ENCODE measurements at places on chromosomes 3 and 15.

GRCh38 chr3:170423001-170423615 is 4.4 kb downstream of the CLDN11 start:
- DNase-seq, result no peak

DNA sequence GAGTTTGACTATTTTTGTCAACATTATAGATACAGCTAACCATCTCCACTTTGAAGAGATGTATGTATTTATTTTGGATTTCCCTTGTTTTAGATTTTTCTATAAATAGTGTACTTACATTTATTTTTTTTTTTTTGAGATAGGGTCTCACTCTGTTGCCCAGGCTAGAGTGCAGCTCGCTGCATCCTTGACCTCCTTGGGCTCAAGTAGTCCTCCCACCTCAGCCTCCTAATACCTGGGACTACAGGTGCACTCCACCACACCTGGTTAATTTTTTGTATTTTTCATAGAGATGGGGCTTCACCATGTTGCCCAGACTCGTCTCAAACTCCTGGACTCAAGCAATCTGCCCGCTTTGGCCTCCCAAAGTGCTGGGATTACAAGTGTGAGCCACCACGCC is 55.3 kb upstream of the TRPM1 start:
- no peak for DNase-seq

- DNase-seq, result no peak
Measured at GRCh38 chr15:68778876-68779275, 41.8 kb downstream of the ANP32A start.

DNA sequence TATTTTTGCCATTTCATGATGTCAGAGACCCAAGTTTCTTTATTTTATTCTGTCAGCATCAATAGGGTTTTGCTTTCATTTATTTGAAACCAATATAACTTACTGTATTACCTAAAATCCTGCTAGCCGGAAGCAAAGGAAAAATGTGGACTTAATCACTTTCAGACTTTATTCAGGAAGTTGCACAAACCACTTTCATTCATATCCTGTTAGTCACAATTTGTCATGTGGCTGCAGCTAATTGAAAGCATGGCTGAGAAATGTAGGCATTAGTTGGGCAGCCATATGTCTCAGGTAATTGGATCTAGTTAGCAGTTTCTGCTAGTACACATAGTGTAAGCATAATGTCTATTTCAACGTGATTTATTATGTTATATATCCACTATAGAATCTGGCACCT is 462.3 kb upstream of the SGO1 start:
- peak; percentile 67 for DNase-seq

DNA sequence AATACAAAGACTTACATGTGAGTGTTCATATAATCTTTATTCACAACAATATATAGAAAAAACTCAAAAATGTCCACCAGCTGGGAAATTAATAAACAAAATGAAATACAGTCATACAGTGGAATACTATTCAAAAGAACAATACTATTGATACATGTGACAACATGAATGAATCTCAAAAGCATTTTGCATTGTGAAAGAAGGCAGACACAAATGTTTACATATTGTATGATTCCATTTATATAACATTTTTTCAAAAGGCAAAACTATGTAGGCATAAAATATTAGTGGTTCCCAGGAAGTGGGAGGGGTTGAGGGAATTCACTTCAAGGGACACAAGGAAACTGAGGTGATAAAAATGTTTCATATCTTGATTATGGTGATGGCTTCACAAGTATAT is 303.2 kb downstream of the CTNNB1 start:
- DNase-seq, result no peak

DNA sequence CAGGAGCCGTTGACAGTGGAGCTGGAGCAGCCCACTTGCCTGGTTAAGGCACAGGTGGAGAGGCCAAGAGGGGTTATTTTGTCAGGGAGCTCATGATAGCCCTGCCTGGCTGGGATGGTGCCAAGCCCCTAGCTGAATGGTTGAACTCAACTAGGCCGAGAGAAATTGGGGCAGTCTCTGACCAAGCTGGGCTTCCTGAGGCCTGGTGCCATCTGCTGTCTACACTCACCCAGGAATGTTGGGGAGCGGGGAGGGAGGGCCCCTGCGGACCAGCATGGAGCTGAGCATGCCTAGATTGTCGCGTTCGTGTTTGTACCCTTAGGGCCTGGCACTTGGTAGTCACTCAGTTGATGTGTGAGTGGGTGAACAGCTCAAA is 1.2 kb downstream of the BRPF1 start:
- DNase-seq, result peak; percentile 19

DNA sequence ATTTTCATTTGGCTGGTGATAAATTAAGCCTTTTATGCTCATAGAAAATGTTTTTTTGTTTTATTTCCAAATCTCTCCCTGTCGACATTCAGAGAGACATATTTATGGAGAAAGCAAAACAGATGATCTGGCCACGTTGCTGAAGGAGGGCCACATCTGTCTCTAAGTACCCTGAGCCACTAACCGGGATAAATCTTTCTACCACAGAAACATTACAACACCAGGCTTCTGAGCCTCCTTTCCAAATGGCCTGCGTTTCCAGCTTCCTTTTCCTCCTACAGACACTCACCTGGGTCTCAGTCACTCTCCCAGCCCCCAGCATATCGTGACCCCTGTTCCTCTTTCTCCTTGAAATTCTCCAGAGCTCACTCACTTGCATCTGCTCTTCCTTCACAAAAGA is 161.0 kb downstream of the ARRDC4 start:
- DNase-seq, result no peak

DNA sequence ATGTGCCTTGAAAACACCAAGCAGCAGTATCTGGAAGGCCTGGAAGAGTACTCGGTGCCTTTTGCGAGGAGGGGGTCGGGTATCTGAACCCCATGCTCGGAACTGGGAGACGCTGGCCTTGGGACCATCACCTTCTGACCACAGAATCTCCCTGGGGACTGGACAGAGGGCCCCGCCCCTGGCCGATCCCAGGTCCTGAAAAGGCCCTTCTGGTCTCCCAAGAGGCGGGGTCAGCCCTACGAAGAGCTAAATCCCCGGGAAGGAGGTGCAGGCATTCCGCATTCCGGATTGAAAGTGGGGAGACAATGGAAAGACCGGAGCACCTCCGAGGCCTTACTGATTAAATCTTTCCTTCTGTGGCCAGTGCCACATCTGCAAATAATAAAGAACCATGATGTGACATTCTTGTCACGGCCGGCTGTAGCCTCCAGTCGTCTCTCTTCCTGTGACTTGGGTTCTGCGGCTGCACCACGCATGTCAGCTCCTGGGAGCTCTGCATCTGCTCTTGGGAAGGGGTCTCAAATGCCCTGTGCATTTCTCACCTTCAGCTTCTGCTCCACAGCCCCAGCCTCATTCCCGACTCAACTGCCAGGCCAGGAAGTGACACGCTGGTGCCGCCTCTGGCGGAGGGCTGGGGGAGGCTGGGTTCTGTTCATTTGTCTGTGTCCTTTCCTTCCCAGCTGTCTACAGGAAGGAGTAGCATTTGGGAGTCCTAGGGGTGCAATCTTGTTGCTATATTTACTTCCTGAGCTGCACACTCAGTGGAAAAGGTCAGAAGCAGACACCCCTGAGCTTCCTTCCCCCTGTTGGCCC is 173.5 kb downstream of the KLF13 start:
- DNase-seq, result no peak

- DNase-seq, result no peak
Measured at GRCh38 chr3:16583551-16583950, 21.7 kb downstream of the DAZL start.

DNA sequence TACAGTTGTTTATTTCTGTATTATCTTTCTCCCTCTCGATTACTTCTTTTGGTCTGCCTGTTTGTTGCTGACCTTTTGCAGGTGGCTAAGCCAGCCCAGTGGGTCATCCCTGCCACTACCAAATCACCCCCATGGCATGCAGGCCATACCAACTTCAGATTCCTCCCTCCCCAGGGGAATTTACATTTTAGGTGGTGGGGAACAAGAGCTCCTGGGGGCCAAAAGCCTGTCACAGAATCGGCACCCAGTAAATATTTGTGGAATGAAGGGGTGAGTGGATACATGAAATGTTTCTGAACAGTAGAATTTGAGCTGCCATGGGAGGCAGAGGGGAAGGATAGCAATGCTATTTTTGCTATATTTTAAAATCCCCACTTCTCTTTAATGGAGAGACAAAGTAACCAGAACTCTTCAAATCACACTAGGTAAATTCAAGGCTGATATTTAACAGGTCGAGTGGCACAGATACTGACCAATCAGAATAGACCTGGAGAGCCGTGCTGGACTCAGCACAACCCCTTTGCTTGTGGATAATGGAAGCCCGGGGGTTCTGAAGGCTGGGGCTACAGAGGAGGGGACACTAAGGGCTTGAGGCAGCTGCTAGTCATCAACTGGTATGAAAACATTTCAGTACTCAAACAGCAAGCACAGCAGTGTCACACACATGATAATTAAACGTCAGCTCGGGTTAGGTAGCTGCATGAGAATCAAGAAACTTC is 54.3 kb upstream of the SMAD3 start:
- peak; percentile 62 for DNase-seq

GRCh38 chr3:119300991-119301391 is 6.8 kb downstream of the ARHGAP31 start:
- peak; percentile 47 for DNase-seq

DNA sequence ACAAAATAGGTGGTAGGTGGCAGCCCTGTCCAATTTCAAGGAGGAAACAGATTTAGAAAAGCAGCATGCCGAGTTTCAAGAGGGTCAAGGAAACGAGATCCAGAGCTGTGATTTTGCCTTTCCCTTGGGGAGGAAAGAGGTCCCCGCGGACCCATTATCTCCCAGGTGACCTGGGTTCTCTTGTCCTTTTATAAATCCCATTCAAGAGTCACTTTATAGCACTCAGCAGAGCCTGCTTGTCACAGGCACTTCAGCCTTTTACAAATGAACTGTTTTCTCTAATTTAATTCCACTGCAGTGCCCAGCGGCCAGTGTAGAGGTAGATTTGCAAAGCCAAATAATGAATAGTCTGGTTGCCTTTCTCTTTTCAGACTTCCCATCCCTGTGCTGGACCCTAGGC is 99.9 kb downstream of the CD47 start:
- DNase-seq, result no peak

DNA sequence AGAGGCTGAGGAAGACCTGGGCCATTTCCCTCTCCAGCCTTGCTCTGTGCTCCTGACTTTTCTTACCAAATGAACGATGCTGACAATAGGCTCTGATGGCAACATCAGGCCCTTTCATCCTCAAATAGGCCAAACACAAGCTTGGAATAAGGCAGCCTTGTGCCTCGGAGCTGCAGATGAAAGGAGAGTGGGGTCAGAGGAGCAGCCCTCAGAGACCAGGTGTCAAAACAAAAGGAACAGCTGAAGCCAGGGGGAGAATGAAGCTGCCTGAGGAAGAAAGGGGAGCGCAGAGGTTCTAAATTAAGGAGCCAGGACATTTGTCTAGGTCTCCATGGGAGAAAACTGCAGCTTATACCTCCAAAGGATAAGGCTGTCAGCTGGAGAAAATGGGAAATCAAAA is 5.1 kb downstream of the BFSP2 start:
- no peak for DNase-seq

DNA sequence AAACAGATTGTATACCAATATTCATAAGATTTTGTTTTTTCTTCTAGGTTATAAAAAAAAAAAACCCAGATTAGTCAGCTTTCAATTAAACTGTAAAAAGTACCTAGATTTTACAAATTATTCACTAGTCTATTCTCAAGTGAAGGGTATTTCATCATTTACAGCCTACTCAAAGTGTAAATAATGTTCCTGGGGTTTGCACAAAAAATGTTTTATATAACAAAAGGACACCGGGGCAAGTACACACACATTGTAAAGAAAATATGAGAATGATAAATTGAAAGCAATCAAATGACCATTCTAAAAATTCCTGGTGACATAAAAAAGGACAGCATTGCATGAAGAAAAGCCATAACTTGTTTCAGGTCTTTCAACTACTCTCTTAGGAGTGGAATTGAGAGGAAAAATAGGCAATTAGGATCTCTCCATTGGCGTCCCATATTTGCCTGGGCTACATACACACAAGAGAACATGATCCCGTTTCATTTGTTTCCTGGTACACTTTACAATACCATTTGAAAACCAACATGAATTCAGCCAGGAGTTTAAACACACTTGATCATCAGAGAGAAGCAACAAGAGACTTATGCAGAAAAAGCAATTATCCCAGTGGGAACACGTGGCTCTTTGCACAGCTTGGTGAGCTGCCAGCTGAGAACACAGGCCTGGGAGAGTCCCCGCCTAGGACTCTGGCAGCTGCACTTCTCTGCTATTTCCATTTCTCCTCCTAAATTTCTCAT is 1039.2 kb downstream of the ROBO1 start:
- DNase-seq, result peak; percentile 82

- no peak for DNase-seq
Measured at GRCh38 chr3:84738086-84738485, 220.7 kb upstream of the CADM2 start.

DNA sequence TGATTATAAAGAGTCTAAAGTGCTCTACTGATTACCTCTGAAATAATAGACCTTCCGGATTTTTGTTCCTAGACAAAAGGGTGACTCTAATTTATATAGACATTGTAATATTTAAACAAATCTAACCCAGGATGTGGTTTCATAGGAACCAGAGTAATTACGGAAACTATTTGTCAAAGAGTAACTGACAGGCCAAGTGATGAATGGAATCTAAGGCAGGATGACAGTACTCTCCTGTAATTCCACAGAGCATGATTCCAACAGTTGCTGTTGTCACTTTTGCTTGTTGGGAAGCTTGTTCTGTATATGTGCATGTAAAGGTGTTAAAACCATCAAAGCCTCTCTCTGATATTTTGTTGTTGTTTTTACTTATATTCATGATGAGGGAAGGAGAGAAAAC is 1141.0 kb downstream of the IGSF11 start:
- peak; percentile 46 for DNase-seq

DNA sequence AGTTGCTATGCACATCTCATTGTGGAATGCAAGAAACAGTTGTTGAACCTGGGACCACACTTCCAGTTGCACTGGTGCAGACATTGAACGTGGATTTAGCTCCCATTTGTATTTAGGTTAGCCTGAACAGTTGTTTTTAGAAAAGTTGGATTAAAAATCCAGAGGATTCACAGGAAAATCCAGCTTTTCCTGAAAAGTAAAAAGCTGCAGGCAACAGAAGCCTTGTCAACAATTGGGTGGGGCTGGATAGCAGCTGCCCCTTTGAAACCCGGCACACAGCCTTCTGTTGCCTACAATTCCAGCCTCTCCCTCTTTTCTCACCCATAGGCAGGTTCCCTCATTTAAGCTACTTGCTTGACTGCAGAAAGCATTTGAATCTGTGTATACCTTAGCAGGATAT is 165.3 kb upstream of the TBL1XR1 start:
- no peak for DNase-seq

GRCh38 chr3:125480656-125481374 is 39.2 kb downstream of the SNX4 start:
- no peak for DNase-seq

GRCh38 chr3:192481638-192482037 is 245.7 kb downstream of the FGF12 start:
- DNase-seq, result peak; percentile 67

GRCh38 chr3:58135712-58136543 is 74.8 kb downstream of the DNASE1L3 start:
- DNase-seq, result no peak

DNA sequence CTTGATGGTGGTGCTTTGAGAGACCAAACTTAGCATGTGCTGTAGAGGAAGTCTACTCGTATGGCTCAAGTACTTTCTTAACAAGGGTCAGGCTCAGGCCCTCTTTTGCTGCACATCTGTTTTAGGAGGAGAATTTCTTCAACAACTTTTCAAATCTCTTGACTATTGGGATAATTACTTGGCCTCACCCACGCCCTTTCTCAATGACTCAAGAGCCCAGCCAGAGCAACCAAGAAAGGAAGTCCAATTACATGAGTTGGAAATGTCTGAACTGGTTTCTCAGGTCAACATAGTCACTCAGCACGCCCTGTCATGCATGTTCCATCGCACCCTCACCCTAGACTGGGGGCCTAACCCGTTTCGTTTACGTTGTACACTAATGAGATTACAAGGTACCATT is 44.8 kb upstream of the UMPS start:
- DNase-seq, result no peak

Measured in astrocyte of the hippocampus (primary cell).